ENCODE measurements at places on chromosomes 3 and 15.

DNA sequence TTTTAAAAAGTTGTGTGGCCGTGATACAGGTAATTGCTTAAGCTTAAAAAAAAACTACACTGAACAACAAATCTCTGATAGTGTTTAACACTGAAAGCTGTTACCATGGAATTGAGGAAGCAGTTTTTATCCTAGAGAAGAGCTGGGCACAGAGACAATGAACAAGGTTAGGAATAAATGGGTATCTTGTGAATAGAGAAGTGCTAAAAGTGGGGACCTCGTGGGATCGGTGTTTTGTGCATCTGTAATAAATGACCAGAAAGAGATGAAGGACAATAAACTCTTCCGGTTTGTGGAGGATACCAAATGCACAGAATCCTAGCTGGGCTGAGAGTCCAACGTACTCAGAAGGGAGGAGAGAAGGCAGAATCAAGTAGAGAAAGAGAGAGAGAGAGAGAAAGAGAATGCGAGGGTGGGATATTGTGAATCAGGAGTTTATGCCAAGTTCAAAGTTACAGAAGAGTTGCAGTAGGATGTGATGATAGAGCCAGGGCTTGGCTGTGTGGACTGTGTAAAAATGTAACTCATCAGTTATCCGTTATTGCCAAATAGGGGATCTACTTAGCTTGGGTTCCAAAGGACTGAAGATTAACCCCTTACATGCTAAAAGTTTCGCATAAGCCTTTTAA lies 148.9 kb downstream of the IL20RB start:
- DNase-seq, result no peak

GRCh38 chr15:73341886-73342600 lies 26.7 kb downstream of the HCN4 start:
- no peak for DNase-seq

DNA sequence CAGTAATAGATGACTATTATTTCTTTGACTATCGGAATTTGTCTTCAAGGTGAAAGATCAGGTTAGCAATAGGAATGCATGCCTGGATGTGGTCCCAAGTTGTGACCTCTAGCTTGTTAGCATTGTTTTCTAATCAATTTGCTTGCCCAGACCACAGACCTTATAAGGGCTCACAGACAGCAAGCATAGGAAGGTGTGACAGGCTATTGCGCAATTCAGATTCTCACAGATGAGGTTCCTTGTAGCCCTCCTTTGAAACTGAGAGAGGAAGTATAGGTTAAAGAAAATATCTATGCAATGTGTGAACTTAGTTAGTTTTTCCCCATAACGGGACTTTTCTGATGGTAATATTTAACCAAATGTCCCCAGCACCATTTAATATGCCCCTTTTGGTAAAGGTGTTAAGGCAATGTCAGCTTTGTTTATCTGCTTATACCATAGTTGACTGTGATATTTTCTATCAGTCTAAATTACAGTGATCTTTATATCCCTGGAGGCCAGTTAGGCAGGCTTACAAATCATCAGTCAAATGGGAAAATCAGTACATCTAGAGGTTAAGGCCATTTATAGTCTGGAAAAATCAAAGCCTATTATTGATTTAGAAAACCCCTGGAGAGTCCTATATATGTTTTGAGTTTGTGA lies 168.1 kb upstream of the MBNL1 start:
- no peak for DNase-seq

DNA sequence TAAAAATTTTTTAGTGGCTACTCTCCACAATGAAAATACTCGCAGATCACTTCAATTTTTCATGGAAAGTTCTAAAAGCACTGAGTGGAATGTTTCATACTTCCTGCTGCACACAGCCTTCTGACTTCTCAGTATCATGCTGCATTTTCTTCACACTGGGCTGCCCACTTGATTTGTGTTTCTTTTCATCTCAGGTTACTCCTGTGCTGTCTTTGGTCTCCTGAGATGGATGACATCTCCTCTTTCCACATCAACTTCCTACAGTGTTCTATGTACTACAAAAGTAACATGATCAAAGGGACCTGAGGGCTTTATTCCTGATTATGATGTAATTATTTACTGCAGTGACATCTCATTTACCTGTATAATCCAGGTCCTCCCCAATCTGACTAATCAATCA lies 927.7 kb downstream of the ROBO2 start:
- DNase-seq, result no peak

- DNase-seq, result no peak
These were observed 328.0 kb upstream of the MANF start for GRCh38 chr3:51057121-51057520.

- no peak for DNase-seq
These were observed 60.2 kb downstream of the SCN5A start for GRCh38 chr3:38588995-38589937.

GRCh38 chr3:72548981-72549380 lies 299.3 kb downstream of the SHQ1 start:
- no peak for DNase-seq

- no peak for DNase-seq
These were observed 10.5 kb downstream of the ACOX2 start for GRCh38 chr3:58526515-58526957.

DNA sequence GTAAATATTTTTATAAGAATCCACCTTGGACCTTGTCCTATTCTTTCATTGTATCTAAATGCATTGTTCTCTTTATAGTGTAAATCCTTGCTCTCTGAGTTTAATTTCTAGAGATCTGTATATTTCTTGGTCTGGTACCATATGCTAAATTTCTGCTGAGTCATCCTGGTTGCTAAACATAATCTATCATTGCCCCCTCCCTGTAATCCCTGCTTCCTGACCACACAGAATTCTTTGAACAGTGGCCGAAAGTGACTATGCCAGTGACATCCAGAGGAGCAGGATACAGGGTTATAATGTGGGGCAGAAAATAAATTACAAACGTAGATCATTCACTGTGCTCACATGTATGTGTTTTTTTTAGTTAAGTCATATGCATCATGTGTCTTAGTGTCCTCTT lies 143.1 kb downstream of the DIPK2A start:
- DNase-seq, result no peak

GRCh38 chr15:101526442-101526841 lies 36.9 kb upstream of the PCSK6 start:
- DNase-seq, result no peak

DNA sequence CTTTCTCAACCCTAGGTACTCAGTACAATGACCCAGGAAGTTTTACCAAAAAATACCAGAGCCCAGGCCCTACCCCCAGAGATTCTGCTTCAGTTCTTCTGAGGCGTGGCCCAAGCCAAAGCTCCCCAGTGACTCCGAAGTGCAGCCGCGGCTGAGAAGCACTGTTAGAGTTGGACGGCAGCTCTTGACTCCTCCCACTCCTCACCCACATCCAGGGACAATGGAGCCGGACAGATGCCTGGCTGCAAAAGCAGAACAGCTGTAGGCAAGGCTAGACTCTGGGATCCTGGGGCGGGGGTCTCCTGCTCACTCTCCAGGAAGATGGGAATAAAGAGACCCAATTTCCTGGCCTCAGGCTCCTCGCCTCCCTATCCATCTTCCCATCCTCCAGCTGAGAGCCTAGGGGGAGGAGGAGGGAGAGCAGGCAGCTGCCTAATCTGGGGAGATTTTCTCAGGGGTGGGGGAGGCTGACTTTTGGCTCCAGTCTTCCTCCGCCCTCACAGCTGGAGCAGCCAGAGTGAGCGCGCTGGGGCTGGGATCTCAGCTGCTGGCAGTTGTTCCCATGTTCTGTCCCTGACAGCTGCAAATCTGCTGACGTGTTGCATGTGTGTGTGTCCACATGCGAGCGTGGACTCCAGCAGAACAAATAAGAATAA lies 223.8 kb downstream of the OPA1 start:
- DNase-seq, result no peak

GRCh38 chr3:56758539-56758981 lies 43.2 kb downstream of the ARHGEF3 start:
- no peak for DNase-seq

DNA sequence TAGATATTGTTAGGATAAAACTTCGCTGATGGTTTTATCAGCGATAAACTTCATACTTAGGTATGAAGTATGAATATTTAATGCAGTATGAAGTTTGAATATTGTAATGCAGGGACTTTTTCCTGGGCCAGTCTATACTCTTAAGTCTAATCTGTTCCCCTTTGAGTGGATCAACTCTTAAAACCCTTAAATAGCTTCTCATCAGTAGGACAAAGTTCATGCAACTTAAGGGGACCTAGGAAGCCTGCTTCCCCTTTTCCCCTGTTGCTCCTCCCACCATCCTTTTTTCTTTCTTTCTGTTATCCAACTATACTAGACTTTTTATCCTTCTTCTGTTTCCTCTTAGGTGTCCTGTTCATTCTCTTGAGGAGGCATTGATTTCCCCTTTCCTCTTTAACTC lies 78.7 kb downstream of the MITF start:
- no peak for DNase-seq

DNA sequence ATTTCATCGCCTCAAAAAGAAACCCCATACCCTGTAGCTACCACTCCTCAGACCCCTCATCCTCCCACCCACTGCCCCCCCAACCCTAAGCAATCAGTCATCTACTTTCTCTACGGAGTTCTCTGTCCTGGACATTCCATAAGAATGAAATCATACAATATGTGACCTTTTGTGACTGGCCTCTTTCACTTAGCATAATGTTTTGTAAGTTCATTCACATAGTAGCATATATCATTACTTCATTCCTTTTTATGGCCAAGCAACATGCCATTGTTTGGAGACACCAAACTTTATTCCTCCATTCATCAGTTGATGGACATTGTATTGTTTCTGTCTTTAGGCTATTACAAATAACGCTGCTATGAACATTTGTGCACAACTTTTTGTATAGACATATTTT lies 64.2 kb downstream of the TNIK start:
- DNase-seq, result no peak

DNA sequence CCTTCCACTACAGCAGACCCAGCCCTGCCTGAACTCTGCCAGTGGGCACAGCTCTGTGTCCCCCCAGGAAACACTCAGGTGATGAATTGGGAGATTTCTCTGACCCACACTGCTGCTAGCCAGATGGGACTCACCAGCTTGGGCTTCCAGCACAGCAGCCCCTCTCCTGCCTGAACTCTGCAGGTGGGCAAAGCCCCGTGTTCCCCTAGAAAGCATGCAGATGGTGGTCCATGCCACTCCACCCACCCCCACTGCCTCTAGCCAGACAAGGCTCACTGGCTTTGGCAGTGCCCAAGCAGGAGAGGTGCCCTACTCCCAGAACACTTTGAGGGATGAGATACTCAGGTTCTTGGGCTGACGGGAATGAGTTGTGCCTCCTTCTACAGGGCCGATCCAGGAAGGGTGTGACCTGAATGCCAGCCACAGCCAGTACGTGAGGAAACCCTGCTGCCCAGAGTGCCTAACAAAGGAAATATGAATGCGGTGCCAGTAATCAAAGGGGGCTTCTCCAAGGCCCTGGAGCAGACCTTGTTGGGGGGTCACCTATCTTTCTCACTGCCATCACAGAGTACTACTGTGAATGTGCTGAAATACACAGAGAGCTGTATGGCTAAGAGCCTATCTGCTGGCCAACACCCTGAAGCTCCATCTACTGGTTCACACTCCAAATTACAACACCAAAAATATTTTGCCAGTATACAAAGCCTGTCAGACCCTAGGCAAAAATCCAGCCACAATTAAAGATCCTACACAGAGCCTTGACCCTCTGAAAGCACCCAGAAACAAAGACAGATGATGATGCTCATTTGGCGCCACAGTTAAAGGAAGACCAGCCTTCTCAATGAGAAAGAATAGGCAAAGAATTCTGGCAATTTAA lies 61.9 kb downstream of the BTLA start:
- no peak for DNase-seq

GRCh38 chr3:198032039-198032936 lies 72.3 kb downstream of the LMLN start:
- DNase-seq, result no peak

GRCh38 chr15:58549013-58549784 lies 117.4 kb downstream of the LIPC start:
- no peak for DNase-seq

DNA sequence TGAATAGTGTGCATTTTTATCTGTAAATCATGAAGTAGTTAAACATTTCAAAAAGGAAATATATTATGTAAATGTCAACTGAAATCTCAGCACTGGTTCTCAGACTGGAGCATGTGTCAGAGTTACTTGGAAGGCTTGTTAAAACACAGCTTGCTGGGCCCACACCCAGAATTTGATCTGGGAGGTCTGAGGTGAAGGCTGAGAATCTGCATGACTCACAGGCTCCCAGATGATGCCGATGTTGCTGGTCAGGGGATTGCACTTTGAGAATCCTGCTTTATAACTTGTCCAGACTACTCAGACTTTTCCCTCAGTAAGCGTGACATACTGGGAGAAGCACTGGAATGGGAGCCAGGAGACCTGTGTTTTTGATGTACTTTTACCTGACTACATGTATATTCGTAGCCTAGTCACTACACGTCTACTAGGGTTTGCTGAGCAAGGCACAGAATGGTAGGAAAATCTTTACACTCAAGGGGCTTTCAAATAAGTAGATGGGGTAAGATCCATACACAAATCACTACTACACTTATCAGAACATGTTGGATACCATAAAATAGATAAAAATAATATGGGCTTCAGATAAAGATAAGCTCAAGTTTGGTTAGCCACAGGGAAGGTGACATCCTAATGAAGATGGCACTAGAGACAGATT lies 77.1 kb upstream of the MEX3B start:
- DNase-seq, result no peak

DNA sequence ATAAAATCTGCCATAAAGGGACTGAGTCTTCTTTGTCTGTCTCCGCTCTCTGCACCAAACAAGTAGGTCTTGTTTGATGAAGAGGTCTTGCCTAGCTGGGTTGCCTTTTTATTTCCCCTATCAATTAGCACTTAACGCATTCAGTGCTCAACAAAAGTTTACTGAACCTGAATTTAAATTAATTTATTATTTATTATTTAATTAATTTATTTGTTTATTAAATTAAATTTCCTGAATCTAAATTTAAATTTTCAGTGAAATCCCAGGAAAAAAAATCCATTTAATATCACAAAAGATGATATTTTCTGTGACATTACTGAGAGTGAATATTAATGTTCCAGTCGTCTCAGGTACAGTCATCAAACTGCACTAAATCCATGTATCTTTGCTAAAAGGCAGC lies 164.9 kb upstream of the AGTR1 start:
- DNase-seq, result no peak

DNA sequence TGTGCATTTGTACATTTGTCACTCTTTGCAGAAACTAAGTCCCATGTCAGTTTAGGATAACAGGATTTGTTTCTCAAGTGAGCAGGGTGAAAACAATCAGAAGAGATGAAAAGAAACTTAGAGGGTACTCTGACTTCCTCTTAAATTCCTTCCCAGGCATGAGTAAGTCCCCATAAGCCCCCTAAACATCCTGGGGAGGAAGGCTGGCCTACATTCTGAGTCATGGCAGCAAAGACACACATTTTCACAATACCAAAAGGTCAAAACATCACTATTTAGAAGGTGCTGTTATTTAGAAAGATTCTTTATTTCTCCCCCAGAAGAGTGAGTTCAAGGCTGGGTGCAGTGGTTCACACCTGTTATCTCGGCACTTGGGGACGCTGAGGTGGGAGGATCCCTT lies 7.6 kb upstream of the FOXP1 start:
- no peak for DNase-seq

GRCh38 chr15:40952301-40952900 lies 870 bp upstream of the CHAC1 start:
- no peak for DNase-seq

Data from NCI-H187 treated with DMSO at 0.1 percent for 48 hours (cell line).